ENCODE measurements at places on chromosomes 5 and 9. TPM values are rescaled to one million over a fixed set of nuclear protein-coding genes. Genes with fewer than 3 reads are reported as not detected.

GRCh38 chr9:101034222-101034621 lies 5.7 kb downstream of the PLPPR1 start:
- peaks cover 25% of the 10 kb centered on the region for H3K27me3 ChIP-seq
- H3K27ac ChIP-seq: no peak overlapping the region
- H3K36me3 ChIP-seq: no peaks in the 10 kb centered on the region
- no peak for DNase-seq

DNA sequence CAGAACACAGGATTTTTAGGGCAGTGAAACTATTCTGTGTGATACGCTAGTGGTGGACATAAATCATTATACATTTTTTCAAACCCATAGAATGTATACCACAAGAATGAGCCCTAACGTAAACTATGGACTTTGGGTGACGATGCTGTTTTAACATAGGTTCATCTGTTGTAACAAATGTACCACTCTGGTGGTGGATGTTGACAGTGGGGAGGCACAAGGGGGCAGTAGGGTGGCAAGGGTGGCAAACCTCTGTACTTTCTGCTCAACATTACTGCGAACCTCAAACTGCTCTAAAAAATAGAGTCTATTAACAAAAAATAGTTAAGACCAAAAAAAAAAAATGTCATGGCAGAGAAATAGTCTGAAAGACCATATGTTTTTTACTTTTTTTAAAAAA lies 9.1 kb upstream of the MVB12B start:
- peaks cover 14% of the 10 kb centered on the region for H3K4me1 ChIP-seq
- no peak overlapping the region for H3K4me3 ChIP-seq
- DNase-seq: peak; percentile 50
- H3K36me3 ChIP-seq: no peaks in the 10 kb centered on the region

DNA sequence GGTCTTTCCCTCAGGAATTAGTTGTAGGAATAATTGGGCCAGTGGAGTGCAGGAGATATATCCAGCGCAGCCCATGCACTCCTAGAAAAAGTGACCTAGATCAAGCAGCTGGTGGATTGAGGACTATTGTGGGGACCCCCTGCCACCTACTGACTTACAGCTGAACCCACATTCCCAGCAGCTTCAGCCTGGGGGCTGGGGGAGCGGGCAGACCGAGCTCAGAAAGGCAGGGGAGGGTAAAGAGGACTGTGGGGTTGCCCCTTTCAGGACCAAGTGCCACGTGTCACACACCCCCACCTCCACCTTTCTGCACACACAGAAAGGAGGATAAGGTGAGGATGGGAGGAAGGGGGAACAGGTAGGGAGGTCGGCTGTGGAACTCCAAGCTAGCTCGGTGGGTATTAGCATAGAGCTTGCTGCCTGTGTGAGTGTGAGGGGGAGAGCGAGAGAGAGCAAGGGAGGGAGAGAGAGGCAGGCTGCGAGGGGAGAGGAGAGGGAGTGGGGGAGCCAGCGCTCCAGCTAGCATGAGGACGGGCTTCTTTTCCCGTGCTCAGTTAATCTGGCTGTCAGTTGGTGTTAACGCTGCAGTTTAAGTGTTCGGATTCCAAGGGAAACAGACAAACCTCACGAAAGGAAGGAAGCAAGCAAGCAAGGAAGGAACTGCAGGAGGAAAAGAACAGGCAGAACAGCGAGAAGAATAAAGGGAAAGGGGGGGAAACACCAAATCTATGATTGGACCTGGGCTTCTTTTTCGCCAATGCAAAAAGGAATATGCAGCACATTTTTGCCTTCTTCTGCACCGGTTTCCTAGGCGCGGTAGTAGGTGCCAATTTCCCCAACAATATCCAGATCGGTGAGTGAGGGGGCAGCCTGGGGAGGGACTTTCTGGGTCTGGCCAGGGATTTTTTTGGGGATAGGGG lies at the start of gene GRIA1:
GRIA1 (plus strand) TSS at position 553 of the 920 bp plus-strand sequence.
- no peaks in the 10 kb centered on the region for H3K36me3 ChIP-seq
- no peak for DNase-seq
- no peak within 1 kb of the TSS for H3K27ac ChIP-seq

DNA sequence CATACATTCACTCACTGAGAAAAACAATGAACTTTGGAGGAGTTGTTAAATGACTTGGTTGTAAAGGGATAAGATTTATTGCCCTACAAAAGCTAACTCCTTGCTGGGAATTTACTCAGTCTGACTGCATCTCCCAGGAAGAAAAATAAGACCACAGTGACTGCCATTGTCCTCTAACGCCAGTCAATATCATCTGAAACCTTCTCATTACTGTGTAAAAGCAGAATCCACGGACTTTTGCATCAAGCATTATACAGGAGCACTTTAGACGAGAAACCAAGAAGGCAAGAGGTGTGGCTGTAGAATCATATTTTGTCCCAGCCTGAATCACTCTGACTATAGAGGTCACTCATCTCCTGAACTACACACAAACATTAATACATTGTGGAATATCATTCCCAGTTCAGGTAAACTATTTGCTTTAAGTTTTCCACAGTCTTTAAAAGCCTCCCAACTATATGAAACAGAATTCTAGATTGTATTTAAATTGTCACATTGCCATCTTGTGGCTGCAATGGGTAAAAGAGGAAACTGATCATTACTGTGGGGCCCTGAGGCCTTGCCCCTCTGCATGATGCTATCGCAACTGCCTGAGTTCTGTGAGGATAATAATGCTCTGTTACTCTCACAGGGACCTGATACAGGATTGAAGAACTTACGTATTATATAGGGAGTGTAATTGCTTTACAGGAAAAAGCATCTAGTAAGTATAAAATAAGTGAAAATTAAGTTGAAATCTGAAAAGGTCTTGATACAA lies 142.9 kb downstream of the SLCO4C1 start:
- H3K4me3 ChIP-seq: no peak overlapping the region
- H3K36me3 ChIP-seq: no peaks in the 10 kb centered on the region
- DNase-seq: peak; percentile 18

GRCh38 chr5:96022971-96023370 lies 61.3 kb upstream of the ELL2 start:
- H3K27me3 ChIP-seq: peaks cover 2% of the 10 kb centered on the region
- H3K36me3 ChIP-seq: no peaks in the 10 kb centered on the region
- no peak for DNase-seq
- H3K4me3 ChIP-seq: no peak overlapping the region

GRCh38 chr9:69143291-69143690 lies 30.8 kb upstream of the TJP2 start:
- H3K4me1 ChIP-seq: no peaks in the 10 kb centered on the region
- no peak for DNase-seq
- peaks cover 5% of the 10 kb centered on the region for H3K27me3 ChIP-seq

DNA sequence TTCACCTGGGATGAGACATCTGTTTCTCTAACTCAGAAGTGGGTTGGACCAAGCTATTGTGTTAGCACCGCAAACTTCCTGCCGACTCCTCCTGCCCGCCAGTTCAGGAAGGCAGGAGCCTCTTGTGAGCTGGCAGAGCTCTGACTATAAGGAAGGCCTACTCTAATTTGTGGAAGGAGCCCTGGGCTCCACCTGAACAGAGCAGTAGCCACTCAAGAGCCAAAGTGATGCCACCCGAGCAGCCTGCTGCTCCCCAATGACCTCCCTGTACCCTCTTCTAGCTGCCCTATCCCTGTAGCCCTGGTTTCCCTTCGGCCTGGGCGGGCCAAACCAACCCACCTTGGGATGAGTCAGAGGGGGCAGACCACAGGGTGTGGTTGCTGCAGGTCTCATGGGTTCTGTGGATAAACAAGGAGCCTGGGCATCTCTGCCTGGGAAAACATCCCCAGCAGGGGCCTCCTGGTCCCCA lies 81.6 kb downstream of the PSD2 start:
- H3K27me3 ChIP-seq: peaks cover 2% of the 10 kb centered on the region
- H3K4me3 ChIP-seq: no peak overlapping the region
- no peaks in the 10 kb centered on the region for H3K36me3 ChIP-seq
- no peak overlapping the region for H3K27ac ChIP-seq
- peak; percentile 12 for DNase-seq

DNA sequence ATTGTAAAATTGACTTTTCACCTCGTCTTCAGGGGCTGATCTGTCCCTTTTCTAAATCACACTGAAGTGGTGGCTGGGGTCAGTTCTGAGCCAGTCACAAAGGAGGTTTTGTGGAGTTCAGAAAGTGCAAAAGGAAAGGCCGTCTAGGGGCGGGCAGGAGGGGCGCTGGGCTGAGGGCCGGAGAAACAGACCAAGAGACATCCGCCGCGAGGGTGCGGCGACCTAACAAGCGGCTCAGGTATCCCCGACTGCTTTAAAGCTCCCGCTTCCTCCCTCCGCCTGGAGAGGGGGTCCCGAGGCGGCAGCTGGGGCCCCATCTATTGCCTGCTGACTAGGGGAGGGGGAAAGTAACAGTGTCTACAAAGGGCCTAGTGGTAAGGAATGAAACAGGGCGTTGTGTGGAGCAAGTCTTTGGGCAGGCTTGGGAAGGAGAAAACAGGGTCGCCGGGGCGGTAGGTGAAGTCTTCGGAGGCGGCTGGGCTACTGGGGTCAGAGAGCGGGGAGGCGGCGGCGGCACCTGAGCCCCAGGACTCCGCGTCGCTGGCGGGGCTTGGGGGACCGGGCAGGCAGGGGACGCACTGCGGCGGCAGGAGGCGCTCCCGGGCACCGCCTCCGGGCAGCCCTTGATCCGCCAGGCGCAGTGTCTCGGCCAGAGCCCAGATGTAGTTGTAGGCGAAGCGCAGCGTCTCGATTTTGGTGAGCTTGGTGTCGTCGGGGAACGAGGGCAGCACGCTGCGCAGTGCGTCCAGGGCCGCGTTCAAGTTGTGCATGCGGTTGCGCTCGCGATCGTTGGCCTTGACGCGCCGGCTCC lies 950 bp downstream of the NEUROG1 start:
- peaks cover 3% of the 10 kb centered on the region for H3K4me1 ChIP-seq
- H3K36me3 ChIP-seq: no peaks in the 10 kb centered on the region
- no peak for DNase-seq
- no peak overlapping the region for H3K27ac ChIP-seq
- H3K27me3 ChIP-seq: peaks cover 86% of the 10 kb centered on the region
- no peak overlapping the region for H3K4me3 ChIP-seq

DNA sequence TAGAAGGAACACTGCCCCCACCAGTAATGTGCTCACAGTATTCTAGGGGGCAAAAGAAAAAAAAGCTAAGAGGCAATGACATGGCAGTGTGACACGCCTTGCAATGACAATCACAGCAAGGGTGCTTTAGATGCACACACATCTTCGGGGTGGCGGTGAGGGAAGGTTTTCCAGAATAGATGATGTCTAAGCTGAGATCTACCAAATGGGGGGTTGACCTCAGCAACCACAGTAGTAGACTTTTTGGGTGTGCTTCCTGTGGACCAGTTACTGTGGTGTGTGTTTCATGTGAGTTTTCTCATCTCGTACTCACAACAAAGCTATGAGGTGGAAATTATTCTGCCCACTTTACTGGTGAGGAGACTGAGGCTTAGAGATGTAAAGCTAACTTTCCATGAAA lies 10.2 kb upstream of the IL12B start:
- peaks cover 80% of the 10 kb centered on the region for H3K4me1 ChIP-seq
- DNase-seq: peak; percentile 53

DNA sequence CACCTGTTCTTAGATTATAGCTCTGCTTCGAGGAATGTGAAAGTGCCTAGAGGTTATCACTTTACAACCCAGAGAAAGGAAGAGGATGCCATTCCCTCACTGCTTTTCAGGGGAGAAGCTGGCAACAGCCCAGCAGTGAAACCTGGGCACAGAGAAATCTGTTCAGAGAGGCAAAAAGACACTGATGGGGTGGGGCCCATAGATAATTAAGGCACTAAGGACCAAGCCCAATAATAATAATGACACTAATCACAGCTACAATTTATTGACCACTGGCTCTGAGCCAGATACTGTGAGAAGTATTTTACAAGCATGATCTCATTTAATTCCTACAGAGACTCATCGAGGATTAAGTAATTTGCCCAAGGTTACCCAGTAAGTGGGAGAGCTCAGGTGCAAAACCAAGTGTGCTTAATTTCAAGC lies 168.3 kb downstream of the PIK3R1 start:
- peaks cover 60% of the 10 kb centered on the region for H3K4me1 ChIP-seq
- H3K27me3 ChIP-seq: peaks cover 3% of the 10 kb centered on the region
- no peak overlapping the region for H3K27ac ChIP-seq
- DNase-seq: no peak
- no peak overlapping the region for H3K4me3 ChIP-seq

GRCh38 chr5:39420482-39421145 lies 4.2 kb downstream of the DAB2 start:
- H3K27ac ChIP-seq: no peak overlapping the region
- peaks cover 6% of the 10 kb centered on the region for H3K4me1 ChIP-seq
- H3K27me3 ChIP-seq: peaks cover 36% of the 10 kb centered on the region
- no peaks in the 10 kb centered on the region for H3K36me3 ChIP-seq
- DNase-seq: no peak

GRCh38 chr5:77325921-77326541 lies 115.6 kb downstream of the PDE8B start:
- no peaks in the 10 kb centered on the region for H3K36me3 ChIP-seq
- H3K4me3 ChIP-seq: no peak overlapping the region
- no peak overlapping the region for H3K27ac ChIP-seq

DNA sequence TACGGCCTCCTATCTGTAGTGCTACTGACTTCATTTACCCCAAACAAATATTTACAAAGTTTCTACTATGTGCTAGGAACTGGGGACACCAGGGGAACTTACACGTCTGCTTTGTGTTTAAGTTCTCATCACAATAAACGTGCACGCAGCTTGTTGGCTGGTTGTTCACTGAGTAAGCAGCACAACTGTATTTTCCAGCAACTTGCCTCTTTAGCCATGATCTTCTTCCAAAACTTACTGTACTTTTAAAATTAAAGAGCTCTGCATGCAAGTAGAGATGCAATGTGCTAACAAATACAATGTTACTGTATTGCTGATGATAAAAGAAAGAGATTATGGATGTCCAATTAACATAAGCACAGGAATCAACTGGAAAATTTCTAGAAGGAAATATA lies 62.8 kb downstream of the RAPGEF1 start:
- peak overlapping the region; percentile 92 for H3K27ac ChIP-seq
- H3K27me3 ChIP-seq: no peaks in the 10 kb centered on the region
- H3K4me3 ChIP-seq: peak overlapping the region; percentile 55
- H3K4me1 ChIP-seq: peaks cover 86% of the 10 kb centered on the region

- H3K4me3 ChIP-seq: no peak overlapping the region
- peaks cover 10% of the 10 kb centered on the region for H3K27me3 ChIP-seq
- no peaks in the 10 kb centered on the region for H3K4me1 ChIP-seq
- no peak overlapping the region for H3K27ac ChIP-seq
Observed at GRCh38 chr9:86594724-86595123, 240.5 kb upstream of the TUT7 start.

Gene PHF24
- not detected for total RNA-seq

Gene PCDHB2
- not detected for total RNA-seq

Gene HSD17B3
- not detected for total RNA-seq

Gene UBE2B
- total RNA-seq: 87.4 TPM

Gene ZNF346
- 28.0 TPM for total RNA-seq

All from activated CD4-positive, alpha-beta T cell treated with anti-CD3 and anti-CD28 coated beads, Interleukin-2, amount 10 ng/mL, durations not matched to agents 7 days and 5 days (primary cell).